NCI-H446 treated with DMSO at 0.1 percent for 48 hours (cell line): ENCODE measurements at places on chromosomes 12 and 14.

GRCh38 chr14:68612049-68612448 lies 180.8 kb downstream of the ZFP36L1 start:
- DNase-seq = no peak

GRCh38 chr12:2336409-2336829 lies 283.6 kb downstream of the CACNA1C start:
- peak; percentile 16 for DNase-seq

GRCh38 chr14:35708062-35708461 lies 101.0 kb downstream of the RALGAPA1 start:
- no peak for DNase-seq

DNA sequence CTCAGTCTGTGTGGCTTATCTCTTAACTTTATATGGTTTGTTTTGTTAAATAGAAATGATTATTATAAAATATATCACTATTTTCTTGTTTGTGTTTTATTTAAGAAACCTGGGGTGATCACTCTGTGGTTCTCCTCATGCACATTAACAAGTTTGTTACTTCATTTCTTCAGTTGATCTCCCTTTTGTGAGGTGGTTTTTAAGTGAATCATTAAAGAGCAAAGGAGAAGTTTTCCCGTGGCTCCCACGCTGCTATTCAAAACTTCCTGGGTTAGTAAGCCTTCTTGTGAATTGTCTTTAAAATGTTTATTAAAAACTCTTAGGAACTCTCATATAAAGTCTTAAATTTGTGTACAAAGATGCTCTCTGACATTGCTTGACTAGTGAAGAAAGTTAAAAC lies 11.8 kb downstream of the ADIPOR2 start:
- no peak for DNase-seq

GRCh38 chr14:33792009-33792719 lies 158.7 kb downstream of the EGLN3 start:
- DNase-seq = no peak

DNA sequence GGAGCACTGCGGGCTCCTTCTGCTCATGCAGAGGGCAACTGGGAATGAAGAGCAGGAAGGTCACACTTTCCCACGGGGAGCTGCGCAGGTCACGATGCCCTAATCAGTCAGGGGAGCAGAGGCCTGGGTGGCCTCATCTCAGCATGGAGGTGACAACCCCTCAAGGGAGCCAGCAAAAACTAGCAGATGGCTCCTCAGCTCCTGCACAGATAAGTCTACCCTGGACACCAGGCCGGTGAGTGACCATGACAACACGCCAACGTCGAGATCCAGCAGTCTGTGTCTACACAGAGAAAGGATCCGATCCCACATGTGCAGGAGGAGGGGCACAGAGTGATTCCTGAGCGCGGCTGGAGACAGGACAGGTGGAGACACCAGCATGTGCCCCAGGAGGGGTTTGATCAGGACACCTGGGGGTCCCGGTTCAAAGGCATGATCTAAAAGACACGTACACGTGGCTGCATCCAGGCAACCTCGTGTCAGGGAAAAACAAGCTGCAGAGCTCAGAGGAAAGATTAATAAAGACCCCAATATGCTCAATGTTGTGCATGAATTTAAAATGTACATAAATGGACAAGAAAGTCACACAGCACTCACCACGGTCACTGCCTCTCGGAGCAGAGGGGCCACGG lies 153.7 kb upstream of the SFSWAP start:
- no peak for DNase-seq

GRCh38 chr14:98237939-98238338 lies 1034.1 kb downstream of the BCL11B start:
- DNase-seq = no peak

- no peak for DNase-seq
These were observed at the start of gene GPX2 for GRCh38 chr14:64942531-64943111. GPX2 (minus strand) TSS chr14:64942745; CDS start chr14:64942726, 19 bp downstream.

GRCh38 chr12:56629459-56630179 lies 507 bp downstream of the BAZ2A start:
- no peak for DNase-seq

GRCh38 chr14:98433436-98433835 lies 838.6 kb downstream of the BCL11B start:
- no peak for DNase-seq

DNA sequence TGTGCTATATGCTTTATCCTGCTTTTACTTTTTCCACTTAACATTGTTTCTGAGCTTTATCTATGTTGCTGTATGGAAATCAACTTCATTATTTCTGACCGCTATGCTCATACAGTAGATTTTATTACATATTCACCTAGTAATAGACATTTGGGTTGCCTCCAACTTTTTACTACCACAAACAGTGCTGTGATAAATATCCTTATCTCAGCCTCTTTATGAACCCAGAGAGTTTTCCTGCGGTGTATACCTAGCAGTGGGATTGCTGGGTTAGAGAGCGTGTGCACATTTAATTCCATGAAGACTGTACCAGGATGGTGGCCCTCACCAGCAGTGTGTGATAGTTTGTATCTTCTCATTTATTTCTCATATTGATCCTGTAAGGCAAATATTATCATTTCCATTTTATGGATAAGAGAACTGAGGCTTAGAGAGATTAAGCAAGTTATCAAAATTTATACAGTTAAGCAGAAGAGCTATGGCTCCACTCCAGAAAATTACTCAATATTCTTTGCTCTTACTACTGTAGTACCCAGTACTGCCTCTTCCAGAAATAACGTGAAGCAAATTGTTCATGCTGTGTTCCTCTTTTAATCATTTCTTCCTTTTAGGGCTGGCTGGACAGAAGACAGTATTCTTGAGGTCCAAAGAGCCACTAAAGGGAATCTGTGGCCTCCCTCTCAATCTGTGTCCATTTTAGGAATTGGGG lies 26.3 kb upstream of the CISTR start:
- DNase-seq = no peak

GRCh38 chr14:51650716-51651387 lies 858 bp upstream of the FRMD6 start:
- DNase-seq = no peak

GRCh38 chr14:27605282-27605681 lies 1007.4 kb upstream of the NOVA1 start:
- DNase-seq = peak; percentile 23

GRCh38 chr14:55901291-55901690 lies 216.9 kb upstream of the PELI2 start:
- DNase-seq = no peak

GRCh38 chr12:69172491-69172890 lies 66.9 kb upstream of the CPSF6 start:
- no peak for DNase-seq

- DNase-seq = no peak
These were observed 1.7 kb downstream of the KSR2 start for GRCh38 chr12:117967043-117967442.
